Iris pigment epithelial cell (primary cell): ENCODE measurements at places on chromosomes 5 and 9.

DNA sequence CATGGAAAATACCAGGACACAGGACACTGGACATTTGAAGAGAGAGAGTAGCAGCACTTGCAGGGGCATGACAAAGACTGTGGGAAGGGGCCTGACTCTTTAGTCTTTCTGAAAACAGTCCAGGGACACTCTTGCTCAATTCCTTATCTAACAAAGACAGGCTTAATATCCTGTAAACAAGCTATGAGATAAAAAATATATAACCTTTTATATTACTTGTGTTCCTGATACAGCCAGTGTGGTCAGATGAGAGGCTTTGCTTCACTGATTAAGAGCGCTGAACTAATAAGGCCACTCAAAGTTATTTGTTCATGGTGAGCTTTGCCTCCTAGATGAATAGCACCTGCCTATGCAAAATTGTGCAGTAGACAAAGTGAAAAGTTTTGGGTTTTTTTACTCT lies 518.7 kb downstream of the LRRC70 start:
- no peak for DNase-seq

DNA sequence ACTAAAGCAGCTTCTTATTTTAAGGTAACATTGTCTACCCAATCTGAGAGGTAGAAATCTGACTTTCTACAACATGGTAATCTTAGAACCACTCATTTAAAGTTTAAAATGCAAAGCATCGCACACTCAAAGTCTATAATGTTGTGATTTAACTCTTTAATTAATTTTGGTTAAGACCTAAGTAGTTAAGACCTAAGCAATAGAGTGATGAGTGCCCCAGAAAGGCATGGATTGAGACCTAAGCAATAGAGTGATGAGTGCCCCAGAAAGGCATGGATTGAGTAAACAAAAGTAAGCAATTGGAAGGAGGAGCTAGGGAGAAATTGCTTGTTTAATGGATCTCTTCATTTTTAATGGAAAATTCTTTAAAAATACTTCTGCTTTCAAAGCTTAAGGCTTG lies 86.8 kb downstream of the NLN start:
- peak; percentile 76 for DNase-seq

GRCh38 chr9:94638335-94639060 lies 820 bp downstream of the FBP1 start:
- DNase-seq = no peak

GRCh38 chr5:155258161-155258560 lies 244.6 kb downstream of the KIF4B start:
- DNase-seq = no peak

- DNase-seq = no peak
Observed at GRCh38 chr9:86953181-86953580, 5.9 kb upstream of the GAS1 start.

DNA sequence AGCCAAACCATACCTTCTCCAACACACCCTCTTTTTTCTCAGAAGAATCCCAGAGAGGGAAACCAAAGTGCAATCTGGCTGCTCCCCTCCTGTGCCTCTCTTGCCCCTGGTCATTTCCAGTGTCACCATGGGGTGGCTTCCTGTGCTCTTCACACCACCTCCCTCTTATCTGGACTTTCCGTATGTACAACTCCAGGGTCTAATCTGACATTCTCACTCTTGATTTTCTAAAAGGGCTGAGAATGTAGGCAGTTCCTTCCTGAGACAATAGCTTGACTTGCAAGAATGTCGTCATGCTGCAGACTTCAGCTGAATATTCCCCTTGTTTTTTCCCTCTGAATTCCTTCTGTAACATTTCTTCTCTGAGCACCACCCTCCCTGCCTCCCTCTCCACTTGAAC lies 110.2 kb downstream of the FBXL7 start:
- DNase-seq = no peak

DNA sequence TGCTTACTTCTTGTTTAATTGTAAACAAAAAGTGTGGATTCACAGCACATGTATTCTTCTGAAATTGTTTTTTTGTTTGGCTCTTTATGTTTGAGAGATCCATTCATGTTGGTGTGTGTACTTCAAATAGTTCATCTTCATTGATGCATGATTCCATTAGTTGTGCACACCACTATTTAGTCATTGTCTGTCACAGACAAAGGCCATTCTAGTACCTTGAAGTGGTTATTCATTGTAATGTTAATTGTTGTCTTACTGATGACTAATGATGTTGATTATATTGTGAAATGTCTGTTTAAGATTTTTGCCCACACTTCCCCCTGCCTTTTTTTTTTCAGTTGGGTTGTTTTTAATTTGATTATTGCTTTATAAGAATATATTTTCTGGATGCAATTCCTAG lies 391.3 kb downstream of the DIRAS2 start:
- DNase-seq = no peak

DNA sequence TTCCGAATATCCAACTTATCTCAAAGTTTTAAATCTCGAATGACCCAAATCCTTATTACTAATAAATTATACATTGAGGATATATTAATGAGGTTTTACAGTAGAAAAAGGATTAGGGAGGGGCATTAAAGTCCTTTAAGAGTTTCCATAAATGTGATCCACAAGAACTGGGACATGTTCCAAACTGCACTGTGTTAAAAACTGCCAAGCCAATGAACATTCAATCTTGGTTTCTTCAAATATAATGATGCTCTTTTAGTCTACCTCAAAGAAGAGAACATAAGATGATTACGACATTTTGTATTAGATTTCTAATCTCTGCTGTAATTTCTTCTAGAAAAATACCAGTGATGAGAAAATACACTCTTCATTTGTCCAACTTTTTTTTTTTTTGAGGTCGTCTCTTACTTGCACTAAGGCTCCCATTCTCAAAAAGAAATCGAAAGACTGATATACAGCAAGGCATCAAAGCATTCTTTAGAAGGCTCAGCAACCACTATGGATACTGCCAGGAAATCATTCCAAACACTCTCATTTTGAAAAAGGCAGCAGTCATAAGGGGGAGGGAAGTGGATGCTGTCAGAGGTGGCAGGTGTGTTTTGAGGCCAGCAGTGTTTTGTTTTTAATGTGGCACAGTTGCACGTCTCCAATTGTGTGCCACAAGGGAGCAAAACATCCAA lies 1.7 kb downstream of the PTAR1 start:
- no peak for DNase-seq

DNA sequence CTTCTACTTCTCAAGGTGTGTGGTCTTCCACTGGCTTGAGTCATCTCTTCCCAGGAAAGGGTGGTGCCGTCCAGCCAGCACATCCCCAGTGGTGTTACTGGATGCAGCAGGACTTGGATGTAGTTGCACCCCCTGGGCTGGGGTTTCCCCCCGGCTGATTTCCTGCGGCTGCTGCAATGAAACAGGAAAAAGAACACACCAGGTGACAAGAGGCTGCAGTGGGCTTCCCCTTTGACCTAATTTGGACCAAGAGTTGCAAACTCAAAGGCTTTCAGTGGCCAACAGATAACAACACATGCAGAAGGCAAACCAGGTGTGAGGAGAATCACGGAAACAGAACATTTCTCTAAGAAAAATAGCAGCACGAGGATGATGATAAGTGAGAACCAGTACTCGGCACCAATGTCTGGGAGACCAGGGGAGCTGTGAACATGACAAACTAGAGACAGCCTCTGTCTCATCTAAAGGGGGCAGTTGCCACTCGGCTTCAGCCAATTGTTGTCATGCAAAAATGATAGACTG lies 83.7 kb downstream of the PDE6A start:
- peak; percentile 31 for DNase-seq

DNA sequence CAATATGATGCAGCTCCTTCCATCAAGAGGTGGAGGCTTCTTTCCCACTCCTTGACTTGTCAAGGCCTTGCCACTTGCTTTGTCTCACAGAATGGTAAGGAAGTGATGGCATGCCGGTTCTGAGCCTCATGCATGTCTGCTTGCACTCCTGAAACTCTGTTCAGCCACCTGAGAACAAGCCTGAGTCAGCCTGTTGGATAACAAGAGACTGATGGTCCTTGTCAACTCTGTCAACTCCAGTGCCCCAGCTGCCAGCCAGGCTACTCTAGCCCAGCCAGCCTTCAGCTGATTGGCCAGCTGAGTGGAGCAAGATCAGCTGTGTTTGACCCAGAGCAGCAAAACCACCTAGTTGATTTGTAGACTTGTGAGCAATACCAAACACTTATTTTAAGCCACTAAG lies 4.4 kb upstream of the TENT4A start:
- no peak for DNase-seq

DNA sequence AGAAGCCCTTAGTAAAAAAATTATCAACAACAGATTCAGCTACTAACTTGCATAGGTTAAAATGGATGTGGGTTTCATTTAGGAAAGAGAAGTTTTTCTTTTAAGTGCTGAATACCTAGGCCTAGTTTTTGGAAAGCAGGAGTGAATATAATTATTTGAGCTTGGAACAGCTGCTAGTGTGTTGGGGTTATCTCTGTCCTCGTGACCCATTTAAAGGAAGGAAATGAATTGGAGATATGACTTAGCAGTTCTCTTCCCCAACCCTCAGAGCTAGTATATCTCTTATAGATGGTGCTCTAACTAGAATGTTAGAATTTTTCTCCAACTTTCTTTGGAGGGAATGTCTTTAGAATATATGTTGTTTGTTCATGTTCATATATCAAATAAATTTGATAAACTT lies 38.6 kb downstream of the ZNF366 start:
- DNase-seq = no peak

- peak; percentile 57 for DNase-seq
Observed at GRCh38 chr9:33924978-33925797, 108.2 kb downstream of the UBE2R2 start.

DNA sequence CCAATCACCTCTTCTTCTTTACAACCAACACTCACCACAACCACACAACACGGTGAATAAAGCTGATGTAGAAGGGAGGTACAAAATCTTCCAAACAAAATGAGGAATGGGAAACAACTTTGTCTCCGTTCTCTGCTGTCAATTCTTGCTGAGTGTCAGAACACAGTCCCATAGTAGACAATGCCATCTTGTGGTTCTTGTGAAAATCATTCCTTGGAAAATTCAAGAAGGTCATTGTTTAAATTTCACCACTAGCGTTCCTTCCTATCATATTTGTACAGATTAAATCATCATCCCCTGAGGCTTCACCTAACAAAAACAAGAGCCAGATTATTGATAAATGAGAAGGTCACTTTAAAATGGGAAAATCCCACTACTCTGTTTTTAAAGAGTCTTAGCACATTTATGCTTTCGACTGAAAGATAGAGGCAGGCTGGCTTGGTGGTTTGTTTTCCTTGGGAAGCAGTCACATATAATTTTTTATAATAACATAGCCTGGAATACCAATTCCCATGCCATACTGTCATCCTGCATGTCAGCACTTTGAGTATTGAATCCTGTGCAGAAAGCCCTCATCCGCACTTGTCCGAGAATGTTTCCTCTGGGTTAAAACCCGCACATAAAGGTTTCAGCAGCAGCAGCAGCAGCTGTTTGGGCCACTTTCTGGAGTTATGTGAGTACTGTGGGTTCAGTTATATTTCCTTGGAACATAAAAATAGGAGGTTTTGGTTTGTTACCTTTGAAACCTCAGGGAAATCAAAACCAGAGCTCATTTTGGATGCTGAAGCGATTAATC lies 395.0 kb upstream of the SMARCA2 start:
- peak; percentile 3 for DNase-seq

- peak; percentile 91 for DNase-seq
Observed at GRCh38 chr5:5340206-5340729, 82.2 kb upstream of the ICE1 start.

GRCh38 chr5:170475294-170476000 lies 28.4 kb upstream of the KCNIP1 start:
- DNase-seq = no peak

- DNase-seq = no peak
Observed at GRCh38 chr5:8058616-8059190, 189.8 kb downstream of the MTRR start.

DNA sequence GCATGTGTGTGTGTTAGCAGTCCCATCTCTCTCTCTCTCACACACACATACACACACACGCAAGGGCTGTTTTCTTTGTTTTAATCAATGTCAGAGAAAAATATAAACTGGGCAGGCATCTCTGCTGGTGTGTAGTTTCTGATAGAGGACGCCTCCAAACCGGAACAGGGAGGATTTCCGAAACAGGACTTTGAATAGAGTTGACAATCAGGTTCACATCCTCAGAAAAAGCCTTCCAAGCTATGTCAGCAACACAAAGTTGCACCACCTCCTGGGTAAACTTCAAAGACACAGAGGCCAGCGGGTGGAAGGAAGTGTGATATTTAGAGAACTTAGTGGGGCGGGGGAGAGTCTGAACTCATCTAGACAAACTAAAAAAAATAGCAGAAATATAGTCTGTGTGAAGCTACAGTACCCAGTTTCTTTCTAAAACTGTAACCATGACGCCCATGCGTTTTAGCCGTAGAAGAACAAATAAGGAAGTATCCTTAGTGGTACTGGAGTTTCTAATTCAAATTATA lies 1.2 kb downstream of the ST8SIA4 start:
- peak; percentile 1 for DNase-seq

- DNase-seq = no peak
Observed at GRCh38 chr9:5617749-5618148, 11.2 kb upstream of the RIC1 start.

- no peak for DNase-seq
Observed at GRCh38 chr9:12954441-12954840, 179.6 kb downstream of the LURAP1L start.

GRCh38 chr9:111599955-111600343 lies 502 bp upstream of the PTGR1 start:
- DNase-seq = no peak

- no peak for DNase-seq
Observed at GRCh38 chr5:103572454-103572853, 9.9 kb upstream of the NUDT12 start.

- peak; percentile 61 for DNase-seq
Observed at GRCh38 chr5:159514229-159514810, 184.0 kb upstream of the IL12B start.

- no peak for DNase-seq
Observed at GRCh38 chr5:145743396-145744061, 91.6 kb downstream of the PRELID2 start.

GRCh38 chr5:172493002-172493401 lies 38.7 kb upstream of the SH3PXD2B start:
- DNase-seq = no peak

GRCh38 chr5:178201927-178202235 lies 2.5 kb upstream of the HNRNPAB start:
- DNase-seq = no peak

DNA sequence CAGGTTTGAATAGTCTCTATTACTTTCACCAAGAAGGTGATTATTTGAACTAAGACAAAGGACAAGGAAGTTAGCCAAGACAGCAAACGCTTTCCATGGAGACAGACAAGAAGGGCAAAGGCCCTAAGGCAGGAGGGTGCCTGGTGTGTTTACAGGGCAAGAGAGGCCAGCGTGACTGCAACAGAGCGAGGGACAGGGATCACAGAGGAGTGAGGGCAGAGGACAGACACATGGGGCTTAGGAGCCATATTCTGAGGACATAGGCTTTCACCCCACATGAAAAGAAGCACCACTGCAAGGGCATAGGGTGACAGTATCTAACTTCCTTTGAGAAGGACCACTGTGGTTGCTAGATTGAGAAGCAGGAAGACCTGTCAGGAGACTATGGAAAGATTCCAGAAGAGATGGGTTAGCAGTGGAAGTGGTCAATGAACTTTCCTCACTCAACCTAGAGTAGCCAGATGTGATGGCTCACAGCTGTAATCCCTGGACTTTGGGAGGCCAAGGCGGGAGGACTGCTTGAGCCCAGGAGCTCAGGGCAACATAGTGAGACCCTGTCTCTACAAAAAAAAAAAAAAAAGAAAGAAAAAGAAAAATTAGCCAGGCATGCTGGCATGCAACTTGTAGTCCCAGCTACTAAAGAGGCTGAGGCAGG lies 5.0 kb upstream of the HAVCR1 start:
- DNase-seq = no peak

- no peak for DNase-seq
Observed at GRCh38 chr5:78291687-78292086, 2.8 kb downstream of the AP3B1 start.

- no peak for DNase-seq
Observed at GRCh38 chr9:35759795-35760194, 5.7 kb upstream of the MSMP start.
